Activated CD8-positive, alpha-beta memory T cell treated with anti-CD3 and anti-CD28 coated beads, Interleukin-2, amount 10 ng/mL, durations not matched to agents 7 days and 5 days (primary cell): ENCODE measurements at places on chromosomes 13 and 19.

GRCh38 chr19:2201473-2202148, 34.5 kb downstream of the PLEKHJ1 start:
- no peak for DNase-seq

DNA sequence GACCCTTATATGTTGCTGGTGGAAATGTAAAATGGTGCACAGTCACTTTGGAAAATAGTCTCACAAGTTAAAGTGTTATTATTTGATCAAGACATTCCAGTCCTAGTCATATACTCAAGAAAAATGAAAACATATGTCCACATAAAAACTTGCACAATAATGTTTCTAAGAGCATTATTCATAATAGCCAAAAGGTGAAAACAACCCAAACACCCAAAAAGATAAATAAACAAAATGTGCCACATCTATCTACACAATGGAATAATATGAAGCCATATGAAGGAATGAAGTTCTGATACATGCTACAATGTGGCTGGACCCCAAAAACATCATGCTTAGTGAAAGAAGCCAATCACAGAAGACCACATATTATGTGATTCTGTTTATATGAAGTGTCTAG, 14.4 kb upstream of the AKAP8 start:
- DNase-seq, result no peak

DNA sequence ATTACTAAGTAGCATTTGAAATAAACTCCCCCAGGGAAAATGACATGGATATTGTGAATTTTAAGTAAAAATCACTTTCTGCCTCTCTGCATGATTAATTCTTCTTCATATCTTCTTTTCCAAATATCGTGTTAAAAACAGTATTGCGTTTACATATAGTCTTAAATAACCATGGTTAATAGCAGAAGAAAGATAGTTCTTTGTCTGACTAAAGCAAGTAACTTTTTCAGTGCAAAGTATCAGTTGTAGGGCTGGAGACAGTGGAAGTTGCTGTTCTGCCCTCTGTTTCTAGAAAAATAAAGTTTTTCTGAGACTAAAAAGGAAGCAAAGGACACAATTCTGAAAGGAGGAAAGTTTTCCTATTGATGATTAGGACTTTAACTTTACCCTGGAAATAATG, 330.2 kb downstream of the NDFIP2 start:
- no peak for DNase-seq

DNA sequence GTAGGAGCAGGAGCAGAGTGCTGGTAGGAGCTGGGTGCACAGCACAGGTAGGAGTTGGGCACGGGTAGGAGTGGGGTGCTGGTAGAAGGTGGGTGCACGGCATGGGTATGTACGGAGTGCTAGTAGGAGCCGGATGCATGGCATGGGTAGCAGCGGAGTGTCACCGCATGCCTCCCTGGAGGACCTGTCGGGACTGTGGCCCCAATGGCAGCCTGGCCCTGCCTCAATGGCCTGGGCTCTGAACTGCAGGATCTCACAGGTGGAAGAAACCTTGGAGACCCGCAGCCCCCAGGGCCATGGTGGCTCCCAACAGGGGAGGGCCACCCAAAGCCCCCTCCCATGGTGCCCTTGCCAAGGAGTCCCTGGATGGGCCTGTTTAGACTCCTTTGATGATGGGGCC, 1146.0 kb downstream of the UQCRFS1 start:
- no peak for DNase-seq

DNA sequence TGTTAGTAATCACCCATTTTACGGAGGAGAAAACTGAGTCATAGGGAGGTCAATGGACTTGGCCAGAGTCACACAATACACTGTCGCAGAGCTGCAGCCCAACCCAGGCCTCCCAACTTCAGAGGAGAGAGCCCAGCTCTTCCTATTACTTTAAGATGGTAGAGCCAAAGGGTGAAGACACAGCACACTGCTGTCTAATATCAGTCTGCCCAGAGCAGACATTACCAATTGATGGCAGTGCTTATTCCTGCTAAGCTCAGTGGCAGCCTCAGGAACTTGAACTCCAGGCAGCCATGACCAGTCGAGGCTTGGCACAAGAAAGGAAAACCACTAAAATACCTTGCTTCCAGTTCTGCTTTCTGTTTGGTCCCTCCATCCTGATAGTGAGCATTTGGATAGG, 18.4 kb downstream of the TMEM150B start:
- no peak for DNase-seq

GRCh38 chr13:43431841-43432240, 354.9 kb downstream of the ENOX1 start:
- DNase-seq, result no peak

DNA sequence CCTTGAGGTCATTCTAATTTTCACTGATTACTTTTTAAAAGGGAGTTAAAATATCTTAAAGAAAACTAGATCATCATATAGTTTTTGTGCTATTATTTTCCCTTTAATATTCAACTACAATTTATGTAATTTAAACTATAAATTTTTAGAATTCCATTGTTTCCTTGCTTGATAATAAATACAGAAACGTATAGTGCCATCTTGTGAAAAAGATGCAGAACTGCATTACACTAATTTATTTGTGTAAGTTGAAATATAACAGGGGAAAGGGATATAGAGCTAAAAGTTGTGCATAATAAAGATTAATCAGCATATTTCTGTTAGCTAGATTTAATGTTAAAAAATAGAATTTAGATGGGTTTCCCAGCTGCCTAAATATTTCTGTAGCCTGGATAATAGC, 61.5 kb upstream of the TDRD3 start:
- no peak for DNase-seq

DNA sequence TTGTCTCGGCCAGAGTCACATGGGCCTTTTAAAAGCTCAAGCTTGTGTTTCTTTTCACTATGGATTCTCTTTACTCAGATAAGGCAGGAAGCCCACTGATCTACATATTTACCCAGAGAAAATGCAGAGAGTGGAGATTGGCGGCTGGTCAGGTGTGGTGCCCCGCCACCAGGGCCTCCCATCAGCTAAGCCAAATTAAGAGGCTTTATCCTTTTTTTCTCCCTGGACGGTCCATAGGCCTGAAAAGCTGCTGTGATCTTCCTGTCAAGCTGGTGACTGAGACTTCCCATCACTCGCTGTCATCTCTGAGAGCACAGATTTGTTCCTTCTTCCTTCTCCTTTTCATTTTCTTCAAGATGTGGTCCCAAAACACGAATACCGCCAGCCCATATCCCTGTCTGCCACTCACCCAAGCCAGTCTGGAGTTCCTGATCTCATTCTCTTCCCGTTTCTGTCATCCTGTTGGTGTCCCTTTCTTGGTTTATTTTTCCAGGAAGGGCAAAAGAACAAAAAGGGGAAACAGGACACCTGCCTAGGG, 1.9 kb downstream of the SAFB start:
- DNase-seq, result no peak

- no peak for DNase-seq
Observed at GRCh38 chr19:29542776-29543175, 17.0 kb downstream of the VSTM2B start.

- DNase-seq, result no peak
Observed at GRCh38 chr13:101752432-101752831, 300.0 kb downstream of the ITGBL1 start.

DNA sequence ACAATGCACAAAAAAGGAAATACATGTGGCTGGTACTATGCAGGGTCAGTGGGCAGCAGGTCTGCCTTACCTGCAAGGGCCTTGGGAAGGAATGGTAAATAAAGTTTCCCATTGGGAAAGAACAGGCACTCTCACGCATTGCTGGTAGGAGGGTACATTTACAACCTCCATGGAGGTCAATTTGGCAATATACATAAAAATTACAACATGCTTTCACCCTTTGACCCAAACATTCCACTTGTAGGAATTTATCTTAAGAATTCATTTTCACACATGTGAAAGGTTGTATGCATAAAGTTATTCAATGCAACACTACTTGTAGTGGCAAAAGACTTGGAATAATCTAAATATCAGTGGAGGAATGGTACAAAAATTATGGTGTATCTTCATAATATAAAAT, 216.4 kb downstream of the DLEU7 start:
- no peak for DNase-seq

GRCh38 chr13:111561091-111561781, 240.8 kb downstream of the TEX29 start:
- no peak for DNase-seq

GRCh38 chr19:49058562-49058961, 1.0 kb upstream of the CGB7 start:
- no peak for DNase-seq

GRCh38 chr19:12834976-12835757, 788 bp upstream of the RTBDN start:
- no peak for DNase-seq

- DNase-seq, result no peak
Observed at GRCh38 chr19:17419154-17419620, 660 bp upstream of the MVB12A start.

- DNase-seq, result no peak
Observed at GRCh38 chr13:105971738-105972137, 563.7 kb downstream of the EFNB2 start.

DNA sequence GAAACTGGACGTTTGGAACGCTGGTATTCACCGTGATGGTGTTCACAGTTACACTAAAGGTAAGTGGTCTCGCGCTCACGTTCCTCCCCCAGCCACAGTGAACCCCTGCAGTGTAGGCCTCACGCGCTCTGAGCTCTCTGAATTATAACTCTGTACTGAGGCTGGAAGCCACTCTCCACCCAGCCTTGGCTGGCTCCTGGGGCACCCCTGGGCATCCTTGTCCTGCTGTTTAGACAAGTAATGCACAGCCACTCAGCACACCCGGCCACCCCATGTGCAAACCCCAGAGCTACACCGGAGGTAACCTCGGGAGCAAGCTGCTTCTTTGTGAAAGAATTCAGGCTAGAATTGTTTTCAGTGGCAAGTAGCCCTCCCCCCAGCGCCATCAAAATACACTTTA, 97.3 kb upstream of the MCF2L start:
- no peak for DNase-seq

GRCh38 chr13:72462166-72462565, 265.3 kb downstream of the MZT1 start:
- DNase-seq, result no peak

DNA sequence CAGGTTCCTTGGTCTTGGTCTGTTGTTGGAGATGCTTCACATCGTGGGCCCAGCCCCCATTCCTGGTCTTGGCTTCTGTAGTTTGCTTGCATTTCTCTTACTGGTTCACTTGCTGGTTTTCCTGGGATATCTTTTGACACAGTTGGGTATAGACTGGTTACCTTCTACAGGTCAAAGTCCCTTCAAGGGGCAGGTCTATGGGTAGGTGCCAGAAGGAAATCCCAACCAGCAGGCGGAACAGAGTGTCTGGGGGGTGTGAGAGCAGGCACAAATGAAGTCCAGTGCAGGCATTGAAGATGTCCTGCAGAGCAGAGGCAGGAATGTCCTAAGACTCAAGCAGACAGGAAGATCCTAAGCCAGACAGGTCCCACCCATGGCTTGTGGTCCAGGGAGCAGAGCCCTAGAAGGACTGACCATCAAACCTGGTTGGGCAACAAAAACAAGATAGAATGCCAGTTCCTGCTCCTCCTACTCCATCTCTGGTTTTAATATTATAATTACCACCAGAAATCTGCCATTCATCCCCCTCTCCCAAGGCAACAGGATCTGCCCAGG, 17.7 kb upstream of the WASF3 start:
- no peak for DNase-seq

- DNase-seq, result no peak
Observed at GRCh38 chr13:99083981-99084380, 106.1 kb upstream of the DOCK9 start.

GRCh38 chr13:39370048-39370447, 232.9 kb downstream of the LHFPL6 start:
- DNase-seq, result no peak

DNA sequence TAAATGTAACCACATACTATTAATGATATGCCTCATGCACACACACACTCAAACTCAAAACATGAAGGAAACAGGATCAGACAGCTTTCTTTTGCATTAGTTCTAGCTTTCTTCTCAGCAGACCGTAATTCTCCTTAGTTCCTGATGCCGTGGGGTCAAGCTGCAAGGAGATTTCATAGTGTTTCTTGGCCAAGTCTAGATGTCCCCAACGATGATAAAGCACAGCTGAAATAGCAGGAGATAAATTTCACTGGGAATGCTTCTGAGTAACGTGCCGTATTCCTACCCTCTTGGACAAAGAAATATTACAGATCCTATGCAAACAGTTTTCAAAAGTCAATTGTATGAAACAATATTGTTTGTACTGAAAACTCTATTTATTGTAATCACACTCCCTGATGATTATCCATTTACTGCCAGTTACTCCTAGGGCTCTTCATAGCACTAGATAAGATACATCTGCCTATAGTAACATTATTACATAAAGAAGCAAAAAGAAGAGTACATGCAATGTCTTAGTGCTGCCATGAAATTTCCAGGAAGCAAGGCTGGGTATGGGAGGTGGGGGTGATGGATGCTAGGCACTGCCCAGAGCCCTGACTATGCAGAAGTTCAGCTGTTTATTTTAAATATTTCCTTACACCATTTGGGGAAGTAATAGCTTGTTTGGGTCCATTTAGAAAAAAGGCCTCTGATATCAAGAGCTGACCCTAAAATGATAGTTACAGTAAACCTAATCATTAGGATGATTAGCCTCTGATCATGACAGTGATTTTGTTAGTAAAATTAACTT, 16.5 kb upstream of the GGACT start:
- no peak for DNase-seq

DNA sequence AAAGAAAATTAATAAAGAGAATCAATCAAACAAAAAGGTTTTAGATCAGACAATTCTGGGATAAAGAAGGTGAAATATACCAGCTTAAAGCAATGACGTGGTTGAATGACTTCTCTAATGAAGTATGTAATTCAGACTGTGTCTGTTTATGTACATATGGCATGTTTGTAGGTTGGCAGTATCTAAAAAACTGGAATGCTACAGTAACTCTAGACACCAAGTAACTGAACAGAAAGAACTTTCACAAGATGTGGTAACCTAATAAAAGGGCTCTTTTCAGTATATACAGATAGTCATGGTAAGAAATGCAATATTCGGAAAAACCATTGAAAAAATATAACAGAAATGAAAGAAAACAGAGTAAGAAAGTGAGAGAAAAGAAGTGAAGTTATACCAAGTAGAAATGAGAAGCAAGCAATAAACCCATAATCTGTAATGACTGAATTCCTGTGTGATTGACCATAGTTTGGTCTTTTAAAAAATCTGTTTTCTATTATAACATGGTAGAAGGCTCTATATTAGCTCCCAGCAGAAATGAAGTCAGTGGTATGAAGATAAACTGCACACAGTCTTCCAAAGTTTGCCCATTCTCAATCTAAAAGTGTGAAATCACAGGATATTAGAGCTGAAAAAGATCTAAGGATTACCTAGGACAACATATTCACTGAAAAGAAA, 31.4 kb downstream of the ELF1 start:
- DNase-seq, result no peak

GRCh38 chr13:98803111-98803561, 50.7 kb upstream of the SLC15A1 start:
- no peak for DNase-seq
